Karpas-422 (cell line): ENCODE measurements at places on chromosomes 4 and X. TPM values are rescaled to one million over a fixed set of nuclear protein-coding genes. Genes with fewer than 3 reads are reported as not detected.
A peak's percentile ranks its signal among the peaks of the same experiment; 100 is the strongest.

The TLR2 gene
- total RNA-seq: not detected in 2 replicates

The VCX3A gene
- total RNA-seq: not detected in 2 replicates

The UNC5C gene
- total RNA-seq: not detected in 2 replicates

The TRIM61 gene
- total RNA-seq: 6.9 and 8.4 TPM in 2 replicates

The CXCL10 gene
- not detected in 2 replicates for total RNA-seq

The HPSE gene
- total RNA-seq: 0.11 and 0.15 TPM in 2 replicates

The NUP62CL gene
- 18.3 and 21.2 TPM in 2 replicates for total RNA-seq

The TAF7L gene
- not detected in 2 replicates for total RNA-seq

The STARD8 gene
- 0.36 TPM in 1 of 2 replicates, not detected in the other for total RNA-seq

The ODAPH gene
- total RNA-seq: not detected in 2 replicates

GRCh38 chrX:2526390-2526789 is 25.6 kb upstream of the DHRSX start:
- DNase-seq: no peak

DNA sequence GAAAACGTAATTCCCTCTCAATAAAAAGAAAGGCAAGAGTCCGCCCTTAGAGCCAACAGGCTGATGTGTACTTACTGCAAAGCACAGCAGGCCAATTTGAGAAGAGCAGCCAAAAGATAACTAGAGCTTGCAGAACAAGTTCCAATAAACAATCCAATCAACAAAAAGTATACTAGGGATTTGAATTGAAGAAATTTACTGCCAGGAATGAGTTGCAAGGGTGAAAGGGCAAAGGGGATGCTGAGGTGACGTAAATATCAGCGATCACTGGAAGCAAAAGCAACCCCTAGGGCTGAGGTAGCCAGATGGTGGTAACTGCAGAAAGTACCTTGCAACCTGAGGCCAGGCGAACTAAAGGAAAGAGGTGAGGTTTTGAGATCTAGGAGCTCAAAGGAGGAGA is 152.1 kb upstream of the TENM3 start:
- no peak for DNase-seq

- peak; percentile 67 for DNase-seq
Observed at GRCh38 chr4:67871867-67872266, 11.9 kb downstream of the TMPRSS11D start.

DNA sequence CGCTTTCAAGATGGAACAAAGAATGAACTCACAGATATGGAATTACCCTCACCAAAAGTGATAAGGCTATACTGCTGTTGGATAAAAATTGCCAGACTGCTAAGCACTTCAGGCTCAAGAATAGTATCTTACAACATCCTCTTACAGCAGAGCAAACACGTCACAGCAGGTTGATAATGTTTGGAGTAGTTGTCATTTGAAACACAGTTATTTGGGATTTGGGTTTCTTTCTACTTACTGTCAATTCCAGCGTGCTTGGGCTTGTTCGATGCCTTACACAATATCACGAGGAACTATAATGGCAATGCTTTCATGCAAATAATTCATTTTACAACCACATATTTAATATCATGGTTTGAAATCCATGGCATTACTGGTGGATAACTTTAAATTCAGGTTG is 1223.7 kb upstream of the AGA start:
- no peak for DNase-seq

DNA sequence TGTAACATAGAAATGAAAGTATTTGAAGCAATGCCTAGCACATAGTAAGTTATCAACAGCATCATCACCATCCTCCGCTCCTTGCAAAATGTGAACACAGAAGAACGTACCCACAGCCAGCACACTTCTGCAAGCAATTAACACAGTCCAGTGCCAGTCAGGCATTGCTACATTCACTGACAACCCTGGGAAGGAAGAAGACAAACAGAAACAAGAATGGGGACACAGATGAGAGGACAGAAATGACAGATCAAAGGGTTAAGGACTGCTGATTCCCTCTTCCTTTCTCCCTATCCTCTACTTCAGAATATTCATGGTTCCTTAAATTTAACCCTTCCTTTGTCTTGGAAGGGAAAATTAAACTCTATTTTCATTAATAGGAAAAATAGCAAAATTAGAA is 53.1 kb downstream of the CHM start:
- no peak for DNase-seq

- no peak for DNase-seq
Observed at GRCh38 chr4:97530676-97531075, 612.6 kb downstream of the STPG2 start.

GRCh38 chrX:115192244-115192700 is 3.1 kb downstream of the RBMXL3 start:
- no peak for DNase-seq

DNA sequence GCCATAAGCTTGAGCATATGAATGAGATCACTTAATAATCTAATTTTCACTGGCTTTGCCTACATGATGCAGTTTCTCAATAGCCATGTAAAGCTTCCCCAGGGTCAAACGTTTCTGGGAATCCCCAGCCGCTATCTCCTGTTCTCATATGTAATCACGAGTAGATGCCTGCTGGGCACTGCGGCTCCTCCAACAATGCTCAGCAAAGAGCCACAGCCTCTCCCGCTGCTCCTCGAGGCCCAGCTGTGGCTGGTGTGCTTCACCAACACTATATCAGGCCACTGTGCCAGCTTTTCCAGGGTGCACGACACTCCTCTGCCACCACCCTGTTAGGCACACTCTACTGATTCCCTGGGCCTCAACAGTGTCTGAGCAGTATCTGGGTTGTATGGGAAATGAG is 78.3 kb upstream of the RASGEF1B start:
- DNase-seq: no peak

GRCh38 chr4:100679926-100680325 is 162.1 kb upstream of the EMCN start:
- DNase-seq: no peak

GRCh38 chr4:139304920-139305319 is 2.6 kb upstream of the NDUFC1 start:
- no peak for DNase-seq

DNA sequence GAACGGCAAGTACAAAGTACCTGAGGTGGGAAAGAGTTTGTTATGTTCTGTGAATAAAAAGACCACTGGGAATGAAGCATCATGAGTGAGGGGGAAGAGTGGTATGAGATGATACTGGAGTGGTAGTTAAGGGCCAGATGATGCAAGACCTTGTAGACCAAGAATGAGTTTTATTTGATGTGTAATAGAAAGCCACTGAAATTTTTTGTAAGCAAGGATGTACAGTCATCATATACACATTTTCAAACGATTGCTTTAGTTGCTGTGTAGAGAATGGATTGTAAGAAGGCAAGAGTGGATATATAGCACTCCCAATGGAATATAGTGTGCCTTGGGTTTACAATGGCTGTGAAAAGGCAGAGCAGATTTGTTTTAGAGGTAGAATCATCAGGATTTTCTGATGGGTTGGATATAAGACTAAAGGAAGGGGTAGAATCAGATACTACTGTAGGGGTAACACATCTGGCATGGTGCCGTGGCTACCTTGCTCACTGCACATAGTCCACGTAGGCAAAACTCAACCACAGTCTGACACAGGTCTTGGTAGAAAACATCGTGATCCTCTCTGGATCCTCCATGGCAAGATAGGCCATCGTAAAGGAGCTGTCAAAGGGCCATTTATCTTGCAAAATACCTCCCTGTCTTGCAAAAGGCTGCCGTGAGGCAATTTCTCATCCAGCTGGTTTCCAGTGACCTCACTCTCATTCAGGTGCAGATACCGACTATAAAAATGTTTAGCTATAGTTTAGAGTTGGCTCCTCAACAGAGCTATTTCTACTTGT is 14.9 kb downstream of the TIFA start:
- no peak for DNase-seq

GRCh38 chr4:48194971-48195370 is 60.9 kb upstream of the TXK start:
- DNase-seq: no peak

- peak; percentile 49 for DNase-seq
Observed at GRCh38 chr4:177380730-177381287, 61.4 kb downstream of the AGA start.

DNA sequence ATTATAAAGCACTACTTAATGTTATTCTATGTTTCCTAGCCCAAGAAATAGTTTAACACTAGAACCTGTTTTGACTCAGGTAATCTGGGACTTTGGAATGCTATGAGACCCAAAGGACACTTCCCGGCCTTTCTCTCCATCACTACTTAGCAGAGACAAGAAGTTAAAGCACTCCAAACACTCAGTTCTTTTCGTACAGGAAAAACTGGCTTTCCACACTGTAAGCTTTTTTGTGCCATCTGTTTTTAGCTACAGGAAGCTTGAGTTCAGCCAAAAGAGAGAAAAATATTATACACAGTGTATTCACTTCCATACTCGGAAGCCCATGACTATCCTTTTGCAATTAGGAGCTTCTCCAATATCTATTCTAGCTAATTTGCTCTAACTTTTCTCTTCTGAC is 7.9 kb upstream of the FGF13 start:
- no peak for DNase-seq

- DNase-seq: no peak
Observed at GRCh38 chr4:151267822-151268535, 9.0 kb upstream of the PRSS48 start.

DNA sequence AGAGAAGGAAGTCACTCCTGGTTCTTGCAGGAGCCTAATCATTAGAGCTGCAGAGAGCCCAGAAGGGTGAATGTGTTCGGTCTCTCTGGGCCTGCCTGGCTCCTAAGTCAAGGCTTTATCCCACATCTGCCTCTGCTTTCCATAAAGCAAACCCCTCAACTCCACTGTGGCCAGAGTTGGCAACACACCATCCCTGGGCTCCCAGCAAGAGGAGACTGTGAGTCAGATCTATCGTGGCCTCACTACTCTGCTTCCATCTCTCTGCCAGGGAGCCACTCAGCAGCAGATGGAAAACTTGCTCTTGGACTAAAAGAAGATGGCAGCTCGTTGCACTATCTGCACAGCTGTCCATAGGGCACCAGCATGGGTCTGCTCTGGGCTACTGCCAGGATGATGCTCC is 348.2 kb downstream of the FBXW7 start:
- DNase-seq: no peak

- DNase-seq: no peak
Observed at GRCh38 chr4:74628852-74629620, 165.3 kb downstream of the BTC start.

DNA sequence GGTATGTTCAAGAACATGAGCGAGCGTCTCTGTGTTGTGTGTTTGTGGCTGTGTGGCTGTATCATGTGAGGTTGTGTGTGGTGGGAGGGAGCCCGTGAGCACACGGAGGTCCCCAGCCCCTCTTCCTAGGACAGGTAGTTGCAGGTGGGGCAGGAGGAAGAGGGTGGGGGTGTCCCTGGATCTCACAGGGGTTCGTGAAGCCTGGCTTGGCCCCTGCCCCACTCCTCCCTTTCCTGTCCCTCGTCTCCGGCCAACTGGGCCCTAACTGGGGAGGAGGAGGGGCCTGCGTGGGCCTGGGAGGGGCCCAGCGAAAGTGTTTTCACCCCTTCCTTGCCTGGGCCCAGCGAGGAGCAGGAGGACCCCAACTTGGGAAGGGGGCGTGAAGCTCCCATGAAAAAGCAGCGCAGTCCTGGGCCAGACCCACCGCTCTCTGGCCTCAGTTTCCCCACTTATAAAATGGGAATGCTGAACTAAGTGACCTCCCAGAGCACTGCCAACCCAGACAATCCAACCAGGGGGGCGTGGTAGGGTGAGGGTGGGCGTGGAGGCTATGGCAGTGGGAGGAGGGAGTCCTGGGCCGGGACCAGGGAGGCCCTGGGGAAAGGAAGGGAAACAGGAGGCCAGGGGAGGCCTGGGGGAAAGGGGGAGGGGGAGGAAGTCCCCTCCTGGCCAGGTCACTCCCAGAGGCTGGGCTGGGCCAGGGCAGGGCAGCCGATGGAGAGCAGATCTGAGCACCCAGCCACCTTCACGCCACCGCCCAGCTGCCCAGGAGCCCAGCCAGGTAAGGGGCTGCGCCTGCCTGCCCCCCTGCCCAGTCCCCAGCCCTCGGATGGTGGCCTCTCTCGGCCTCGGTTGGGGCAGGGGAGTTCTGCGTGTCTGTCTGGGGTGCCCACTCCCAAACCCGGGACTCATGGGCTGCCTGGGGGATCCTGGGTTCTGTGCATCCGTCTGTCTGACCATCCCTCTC is at the start of gene AVPR2:
Gene AVPR2 (plus strand): TSS at position 683 of the 967 bp plus-strand sequence. CDS start 473 bp downstream, outside the sequence.
- DNase-seq: peak; percentile 62

GRCh38 chr4:176610594-176610993 is 182.1 kb downstream of the VEGFC start:
- DNase-seq: no peak

DNA sequence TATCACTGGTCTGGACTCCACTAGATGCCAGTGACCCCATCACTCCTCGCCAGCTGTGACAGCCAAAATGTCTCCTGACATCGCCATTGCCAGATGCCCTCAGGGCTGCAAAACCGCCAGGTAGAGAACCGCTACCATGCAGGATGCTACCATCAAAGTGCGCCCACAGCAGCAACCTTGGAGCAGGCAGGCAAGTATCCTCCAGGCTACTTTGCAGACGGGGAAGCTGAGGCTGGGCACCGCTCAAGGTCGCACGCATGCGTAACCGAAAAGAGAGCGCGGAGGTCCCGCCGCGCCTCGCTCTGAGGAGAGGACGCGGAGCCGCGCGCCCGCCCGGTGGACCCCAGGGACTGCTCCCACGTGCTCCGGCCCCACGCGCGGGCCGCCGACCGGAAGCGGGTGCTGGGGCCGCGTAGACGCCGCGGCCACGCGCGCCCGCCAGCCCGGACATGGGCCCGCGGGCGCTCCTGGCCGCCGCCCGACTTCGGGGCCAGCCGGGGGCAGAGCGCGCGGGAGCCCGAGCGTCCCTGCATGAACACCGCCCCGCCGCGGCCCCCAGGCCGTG is at the start of gene STS:
Gene STS (plus strand): TSS at position 300 of the 565 bp plus-strand sequence. CDS start 105,488 bp downstream, outside the sequence.
- DNase-seq: peak; percentile 90

DNA sequence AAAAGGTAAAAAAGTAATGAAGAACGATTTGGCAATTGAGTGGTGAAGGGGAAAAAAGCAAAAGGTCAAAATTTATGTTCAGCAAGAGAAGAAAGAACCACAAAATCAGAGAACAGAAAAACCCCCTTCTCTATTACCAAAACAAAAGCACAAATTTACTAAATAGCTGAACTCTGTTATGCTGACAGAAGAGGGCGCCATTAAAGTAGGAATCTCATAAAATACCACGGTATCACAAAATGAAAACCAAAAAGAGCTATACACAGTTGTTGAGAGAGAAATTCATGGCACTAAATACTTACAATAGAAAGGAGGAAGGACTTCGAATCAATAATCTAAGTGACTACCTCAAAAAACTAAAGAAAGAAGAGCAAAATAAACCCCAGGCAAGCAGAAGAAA is 69.6 kb upstream of the CXorf66 start:
- peak; percentile 44 for DNase-seq

DNA sequence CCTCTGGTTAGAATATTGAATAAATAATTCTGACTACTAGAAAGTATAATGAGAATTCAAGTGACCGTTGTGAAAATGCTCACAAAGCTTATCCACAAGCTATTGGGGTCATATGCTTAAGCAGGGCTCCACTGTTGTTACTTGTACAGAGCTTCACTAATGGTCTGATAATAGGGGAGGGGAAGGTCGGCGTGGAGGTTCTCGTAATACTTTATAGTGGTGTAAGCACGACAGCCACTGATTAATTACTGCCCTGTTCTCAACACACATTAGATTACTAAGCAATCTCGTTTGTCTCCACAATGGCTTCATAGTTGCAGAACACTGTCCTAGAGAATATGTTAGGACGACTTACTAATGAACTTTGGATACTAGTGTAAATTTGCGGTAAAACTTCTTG is 11.6 kb downstream of the UNC5C start:
- no peak for DNase-seq

GRCh38 chr4:102623622-102624021 is 122.5 kb downstream of the NFKB1 start:
- DNase-seq: no peak
